T-helper 2 cell (primary cell): ENCODE measurements at places on chromosomes 7 and 10.

- DNase-seq: no peak
These were observed 35.7 kb downstream of the RNF32 start for GRCh38 chr7:156676263-156676662.

DNA sequence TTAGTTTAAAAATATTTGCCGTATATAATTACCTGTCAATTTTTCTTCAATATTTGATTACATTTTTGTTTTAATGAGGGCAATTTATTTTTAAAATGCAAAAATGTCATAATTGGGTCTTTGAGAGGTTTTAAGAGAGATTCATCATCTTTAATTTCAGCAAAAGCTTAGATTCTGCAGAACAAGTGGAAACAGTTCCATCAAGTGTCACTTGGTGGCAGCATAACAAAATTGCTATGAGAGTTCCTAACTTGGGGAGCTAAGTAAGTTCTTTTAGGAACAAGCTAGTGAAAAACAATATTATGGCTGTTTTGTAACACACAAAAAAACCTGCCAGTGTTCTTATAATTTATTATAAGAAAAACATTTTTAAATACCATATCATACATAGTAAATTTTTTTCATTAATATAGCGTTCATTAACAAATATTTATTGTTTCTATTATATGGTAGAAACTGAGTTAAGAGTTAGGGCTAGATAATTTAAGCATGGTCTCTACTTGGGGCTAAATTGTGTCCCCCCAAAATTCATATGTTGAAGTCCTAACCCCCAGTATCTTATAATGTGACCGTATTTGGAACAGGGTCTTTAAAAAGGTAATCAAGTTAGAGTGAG, 155.2 kb downstream of the MAGI2 start:
- no peak for DNase-seq

- no peak for DNase-seq
These were observed 5.0 kb downstream of the CALD1 start for GRCh38 chr7:134784251-134785049.

- no peak for DNase-seq
These were observed 3.2 kb downstream of the TSPAN33 start for GRCh38 chr7:129147731-129148130.

DNA sequence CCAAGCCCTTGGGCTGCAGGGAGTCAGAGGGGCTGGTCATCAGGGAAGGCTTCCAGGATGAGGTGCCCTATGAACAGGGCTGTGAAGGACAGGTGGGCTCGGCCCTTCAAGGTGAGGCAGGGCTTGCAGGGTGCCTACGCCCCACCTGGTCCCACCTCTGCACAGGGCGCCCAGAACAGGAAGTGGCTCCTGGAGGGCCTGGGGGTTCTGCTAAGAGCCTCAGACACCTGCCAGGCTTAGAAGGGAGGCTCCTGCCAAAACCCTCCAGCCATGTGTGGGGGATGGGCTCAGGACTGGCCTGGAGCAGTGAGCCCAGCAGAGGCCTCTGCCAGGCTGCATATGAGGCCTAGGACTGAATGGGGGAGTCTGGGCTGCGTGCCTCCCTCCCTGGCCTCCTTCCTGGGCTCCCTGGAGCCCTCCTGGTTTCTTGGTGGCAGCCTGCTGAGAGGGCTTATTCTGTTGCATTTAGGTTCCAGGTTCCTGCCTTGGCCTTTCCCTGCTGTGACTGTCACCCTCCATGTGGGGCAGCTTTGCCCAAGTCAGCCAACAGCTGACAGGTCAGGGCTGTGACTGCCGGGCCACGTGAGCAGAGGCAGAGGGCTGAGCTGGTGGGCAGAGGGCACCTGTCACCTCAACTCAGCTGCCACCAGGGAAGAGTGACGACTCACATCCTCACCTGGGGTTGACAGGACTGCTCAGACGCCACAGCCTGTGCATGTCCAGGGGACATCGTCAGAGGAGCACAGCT, 45.2 kb upstream of the MSMB start:
- no peak for DNase-seq

DNA sequence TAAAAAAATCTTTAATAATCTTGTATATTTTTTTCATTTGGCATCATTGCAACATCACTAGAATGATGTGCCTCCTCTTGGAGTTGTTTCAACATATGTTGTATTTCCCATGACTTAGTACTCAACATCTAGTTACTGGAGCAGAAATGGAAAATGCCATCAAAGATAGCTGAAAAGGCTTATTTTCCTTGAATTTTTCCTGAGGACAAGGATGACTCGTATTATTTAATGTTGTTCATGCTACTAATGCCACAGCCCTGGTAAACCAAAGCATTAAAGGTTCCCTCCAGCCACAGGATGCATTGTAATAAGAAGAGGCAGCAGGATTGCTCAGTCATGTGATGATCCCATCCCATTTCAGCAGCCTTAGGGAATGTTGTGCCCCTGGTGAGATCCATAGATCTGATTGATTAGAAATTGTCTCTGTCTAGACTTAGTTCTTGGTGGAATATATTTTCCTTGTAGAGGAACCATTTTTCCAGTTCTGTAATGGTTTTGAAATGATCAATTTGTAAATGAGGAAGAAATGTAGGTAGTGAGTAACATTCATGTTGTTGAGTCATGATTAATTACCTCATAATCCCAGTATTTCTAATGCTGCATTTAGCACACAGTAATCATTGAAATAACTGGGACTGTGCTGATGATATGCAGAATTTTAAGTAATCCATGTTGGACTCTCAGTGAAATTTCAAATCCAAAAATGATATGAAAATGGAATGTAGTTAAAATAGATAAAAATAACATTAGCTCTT, 91.3 kb upstream of the SMIM30 start:
- DNase-seq: no peak

DNA sequence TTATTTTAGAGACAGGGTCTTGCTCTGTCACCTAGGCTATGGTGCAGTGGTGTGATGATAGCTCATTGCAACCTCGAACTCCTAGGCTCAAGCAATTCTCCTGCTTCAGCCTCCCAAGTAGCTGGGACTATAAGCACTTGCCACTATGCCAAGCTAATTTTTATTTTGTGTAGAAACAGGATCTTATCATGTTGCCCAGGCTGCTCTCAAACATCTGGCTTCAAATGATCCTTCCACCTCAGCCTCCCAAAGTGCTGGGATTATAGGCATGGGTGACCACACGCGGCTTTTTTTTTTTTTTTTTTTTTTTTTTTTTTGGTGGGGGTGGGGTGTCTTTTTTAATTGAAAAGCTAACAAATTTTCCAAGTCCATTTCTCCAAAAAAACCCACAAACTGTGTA, 18.4 kb downstream of the HPS6 start:
- no peak for DNase-seq

- no peak for DNase-seq
These were observed 102.5 kb downstream of the APBB1IP start for GRCh38 chr10:26540601-26541000.

GRCh38 chr10:43821103-43821502, 172.4 kb upstream of the ZNF32 start:
- no peak for DNase-seq
